Astrocyte of the spinal cord (primary cell): ENCODE measurements at places on chromosomes 4 and X.

DNA sequence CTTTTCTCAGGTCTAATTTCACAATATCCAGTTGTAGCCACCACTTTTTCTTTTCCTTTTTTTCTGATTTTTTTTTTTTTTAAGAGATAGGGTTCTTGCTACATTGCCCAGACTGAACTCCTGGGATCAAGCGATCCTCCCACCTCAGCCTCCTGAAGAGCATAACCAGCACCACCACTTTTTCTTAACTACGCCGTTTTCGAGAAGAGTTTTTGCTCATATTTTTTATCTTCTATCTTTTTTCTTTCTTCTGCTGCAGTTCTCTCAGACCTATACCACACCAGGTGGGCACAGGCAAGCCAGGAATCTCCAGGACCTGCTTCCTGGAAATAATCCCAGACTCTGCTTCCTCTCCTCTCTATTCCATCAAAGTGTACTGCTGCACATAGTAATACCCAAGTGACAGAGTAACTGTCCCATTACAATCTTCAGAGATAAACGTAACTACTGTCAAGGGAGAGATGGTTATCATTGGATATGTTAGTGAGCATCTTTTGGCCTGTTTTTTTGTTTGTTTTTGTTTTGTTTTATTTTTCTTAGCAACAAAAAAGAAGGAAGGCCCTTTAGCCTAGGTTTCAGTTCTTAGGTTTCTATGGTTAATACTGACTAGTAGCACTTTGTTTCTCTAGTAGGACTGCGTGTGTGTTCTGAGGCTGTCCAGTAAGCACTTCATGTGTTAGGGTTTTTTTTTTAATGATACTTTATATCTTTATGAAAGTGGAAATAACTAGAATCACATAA is 59.2 kb upstream of the TXK start:
- no peak for DNase-seq

- DNase-seq = no peak
Observed at GRCh38 chrX:70257423-70258288, 2.3 kb downstream of the P2RY4 start.

DNA sequence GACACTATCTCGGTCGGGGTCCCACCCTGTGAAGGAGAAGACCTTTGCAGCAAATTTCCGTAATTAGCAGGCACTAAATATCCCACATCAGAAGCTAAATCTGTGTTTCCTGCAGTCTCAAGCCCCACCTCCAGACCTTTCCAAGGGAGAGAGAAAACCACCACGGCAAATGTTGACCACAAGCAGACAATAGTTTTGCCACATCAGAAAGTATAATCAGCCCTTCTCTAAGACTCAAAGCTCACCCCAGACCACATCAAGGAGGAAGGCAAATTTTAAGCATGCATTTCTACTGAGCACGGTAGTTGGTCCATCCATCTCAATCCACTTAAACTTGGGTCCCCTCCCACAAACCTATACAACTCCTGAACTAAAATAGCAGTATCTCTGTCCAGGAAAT is 398.5 kb downstream of the GPM6A start:
- peak; percentile 94 for DNase-seq

- DNase-seq = peak; percentile 97
Observed at GRCh38 chr4:145734576-145735346, 54.8 kb downstream of the C4orf51 start.

- DNase-seq = no peak
Observed at GRCh38 chr4:104025251-104025650, 305.5 kb upstream of the TACR3 start.

- no peak for DNase-seq
Observed at GRCh38 chrX:51825436-51825835, 68.0 kb upstream of the MAGED1 start.

- no peak for DNase-seq
Observed at GRCh38 chrX:151701531-151701930, 6.3 kb downstream of the PRRG3 start.

GRCh38 chr4:154958621-154959358 is 177.7 kb downstream of the RBM46 start:
- DNase-seq = peak; percentile 16

DNA sequence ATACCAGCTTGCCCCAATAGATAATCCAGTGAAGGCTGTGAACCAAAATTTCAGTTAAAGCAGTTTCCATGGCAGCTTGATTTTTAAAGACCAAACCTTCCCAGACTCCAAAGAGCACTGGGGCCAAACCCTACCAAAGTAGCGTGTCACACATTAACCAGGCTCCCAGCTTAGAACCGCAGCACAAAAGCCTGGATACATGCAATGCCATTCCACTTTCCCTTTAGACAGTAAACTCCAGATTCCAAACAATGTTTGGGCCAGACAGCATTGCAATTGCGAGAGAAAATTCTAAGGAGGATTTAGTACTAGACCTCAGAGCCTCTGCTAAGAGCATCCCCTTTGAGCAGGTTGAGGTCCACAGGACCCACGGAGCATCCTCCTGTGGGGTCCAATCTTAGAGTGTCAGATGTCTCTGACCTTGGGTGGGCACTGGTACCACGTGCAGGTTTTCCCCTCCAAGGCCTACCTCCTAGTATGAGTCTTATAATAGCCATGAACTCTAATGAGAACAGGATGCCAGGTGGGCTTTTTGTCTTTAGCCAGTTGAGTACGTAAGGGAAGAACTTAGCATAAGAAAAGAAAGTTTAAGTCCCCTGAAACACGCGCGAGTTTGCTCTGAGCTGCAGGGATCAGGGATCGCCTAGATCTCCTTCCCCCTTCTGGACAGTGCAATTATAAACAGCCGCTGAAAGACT is 38.8 kb downstream of the MGARP start:
- no peak for DNase-seq

- no peak for DNase-seq
Observed at GRCh38 chrX:40106676-40107290, 9.0 kb upstream of the BCOR start.

DNA sequence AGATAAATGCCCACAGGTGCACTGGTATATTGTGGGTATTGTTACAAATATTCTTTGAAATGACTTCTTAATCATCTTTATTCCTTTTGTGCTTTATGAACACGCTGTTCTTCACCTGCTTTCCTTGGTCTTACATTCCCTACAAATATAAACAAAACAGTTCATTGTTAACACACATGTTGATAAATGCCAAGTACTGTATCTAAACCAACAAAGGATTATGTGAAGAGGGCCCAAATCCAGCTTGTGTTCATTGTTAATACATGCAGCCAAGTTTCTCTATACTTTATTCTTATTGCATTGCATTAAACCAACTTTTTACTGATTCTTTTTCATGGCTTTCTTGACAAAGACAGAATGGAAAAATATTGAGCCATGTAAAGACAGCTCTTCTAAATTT is 42.8 kb downstream of the AREG start:
- DNase-seq = no peak
